ENCODE measurements at places on chromosomes 12 and 14.

DNA sequence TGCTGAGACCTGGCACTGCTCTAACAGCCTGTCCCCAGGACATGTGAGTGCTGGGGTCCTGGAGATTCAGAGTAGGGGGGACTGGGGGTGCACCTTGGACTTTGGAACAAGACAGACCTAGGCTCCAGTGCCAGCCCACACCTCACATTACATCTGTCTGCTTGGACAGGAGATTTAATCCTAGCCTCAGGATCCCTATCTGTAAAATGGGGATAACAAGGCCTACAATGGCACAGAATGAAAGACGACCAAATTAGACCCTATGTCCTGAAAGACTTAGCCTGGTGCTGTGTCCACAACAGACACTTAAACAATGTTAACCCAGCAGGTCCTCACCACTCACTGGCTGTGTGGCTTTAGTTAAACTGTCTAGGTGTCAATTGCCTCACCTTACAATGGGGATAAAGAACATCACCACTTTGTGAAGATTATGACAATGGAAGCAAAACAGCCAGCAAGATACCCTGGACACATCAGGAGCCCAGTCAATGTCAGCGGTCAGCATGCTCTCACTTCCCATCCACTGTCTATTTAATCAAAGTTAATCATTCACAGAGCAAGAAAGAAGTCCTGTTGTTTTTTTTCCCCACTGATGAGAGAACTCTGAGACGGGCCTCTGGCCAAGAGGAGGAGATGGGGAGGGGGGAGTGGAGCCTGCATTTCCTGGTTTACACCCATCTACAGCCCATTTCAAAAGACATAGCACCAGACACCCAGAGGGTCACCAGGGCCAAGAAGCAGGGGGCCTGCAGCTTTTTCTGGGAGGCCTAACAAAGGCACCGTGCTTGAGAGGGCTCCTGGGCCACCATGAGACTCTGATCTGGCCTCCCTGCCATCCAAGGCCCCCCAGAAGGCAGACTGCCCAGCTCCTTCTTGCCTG is 40.6 kb downstream of the ACTN1 start:
- no peak for DNase-seq

- no peak for DNase-seq
Observed at GRCh38 chr12:47941475-47941780, 22.0 kb upstream of the TMEM106C start.

GRCh38 chr12:43786899-43787693 is 19.0 kb downstream of the TWF1 start:
- no peak for DNase-seq

GRCh38 chr14:103733651-103734050 is 18.0 kb downstream of the ZFYVE21 start:
- no peak for DNase-seq

GRCh38 chr12:16756833-16757555 is 151.0 kb upstream of the LMO3 start:
- no peak for DNase-seq

DNA sequence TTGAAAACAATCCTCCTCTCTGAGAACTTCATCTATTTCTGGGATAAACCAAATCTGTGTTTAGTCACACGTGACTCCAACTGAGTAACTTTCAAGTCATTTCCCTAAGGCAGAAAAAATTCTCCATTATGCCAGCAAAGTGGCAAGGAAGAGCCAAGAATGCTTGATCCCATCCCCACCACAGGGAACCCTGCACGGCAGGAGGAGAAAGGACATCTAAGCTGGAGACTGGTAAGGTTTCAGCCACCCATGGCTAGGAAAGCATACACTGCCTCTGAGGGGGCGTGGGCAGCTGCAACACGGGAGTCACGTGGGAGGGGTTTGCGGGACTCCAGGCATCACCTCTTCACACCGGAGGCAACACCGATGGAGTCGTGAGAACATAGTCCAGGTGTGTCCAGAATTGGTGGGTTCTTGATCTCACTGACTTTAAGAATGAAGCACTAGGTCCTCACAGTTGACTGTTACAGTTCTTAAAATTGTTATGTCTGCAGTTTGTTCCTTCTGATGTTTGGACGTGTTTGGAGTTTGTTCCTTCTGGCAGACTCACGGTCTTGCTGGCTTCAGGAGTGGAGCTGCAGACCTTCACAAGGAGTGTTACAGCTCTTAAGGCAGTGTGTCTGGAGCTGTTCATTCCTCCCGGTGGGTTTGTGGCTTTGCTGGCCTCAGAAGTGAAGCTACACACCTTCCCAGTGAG is 2.7 kb upstream of the SIVA1 start:
- no peak for DNase-seq

GRCh38 chr14:35234012-35234805 is 58.0 kb upstream of the PSMA6 start:
- no peak for DNase-seq

GRCh38 chr12:101830367-101831325 is at the start of gene GNPTAB:
GNPTAB (minus strand) TSS chr12:101830959; CDS start chr12:101830675, 284 bp downstream.
- DNase-seq: peak; percentile 95

DNA sequence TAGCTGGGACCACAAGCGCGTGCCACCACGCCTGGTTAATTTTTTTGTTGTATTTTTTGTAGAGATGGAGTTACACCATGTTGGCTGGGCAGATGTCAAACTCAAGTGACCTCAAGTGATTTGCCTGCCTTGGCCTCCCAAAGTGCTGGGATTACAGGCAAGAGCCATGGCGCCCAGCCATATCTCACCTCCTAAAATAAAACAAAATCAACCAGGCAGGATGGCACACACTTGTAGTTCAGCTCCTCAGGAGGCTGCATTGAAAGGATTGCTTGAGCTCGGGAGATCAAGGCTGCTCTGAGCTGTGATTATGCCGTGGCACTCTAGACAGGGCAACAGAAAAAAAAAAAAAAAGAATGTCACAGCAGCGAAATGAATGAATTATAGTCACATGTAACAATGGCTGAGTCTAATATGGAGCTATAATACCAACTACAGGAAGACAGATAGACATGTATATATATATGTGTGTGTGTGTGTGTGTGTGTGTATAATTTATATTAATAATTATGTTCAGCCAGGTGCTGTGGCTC is 19.3 kb upstream of the TMEM120B start:
- DNase-seq: no peak

DNA sequence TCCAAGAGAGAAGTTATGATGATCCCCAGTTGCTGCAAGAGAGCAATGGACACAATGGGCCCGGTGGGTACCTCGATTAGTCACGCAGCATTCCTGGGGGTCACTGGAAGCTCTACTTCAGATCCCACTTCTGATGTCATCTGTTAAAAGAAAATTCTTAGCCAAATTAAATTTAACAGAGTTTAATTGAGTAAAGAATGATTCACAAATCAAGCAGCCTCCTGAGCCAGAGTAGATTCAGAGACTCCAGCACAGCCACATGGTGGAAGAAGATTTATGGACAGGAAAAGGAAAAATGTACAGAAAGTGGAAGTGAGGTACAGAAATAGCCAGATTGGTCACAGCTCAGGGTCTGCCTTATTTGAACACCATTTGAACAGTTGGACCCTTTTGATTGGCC is 107.5 kb downstream of the SPTSSA start:
- DNase-seq: no peak

DNA sequence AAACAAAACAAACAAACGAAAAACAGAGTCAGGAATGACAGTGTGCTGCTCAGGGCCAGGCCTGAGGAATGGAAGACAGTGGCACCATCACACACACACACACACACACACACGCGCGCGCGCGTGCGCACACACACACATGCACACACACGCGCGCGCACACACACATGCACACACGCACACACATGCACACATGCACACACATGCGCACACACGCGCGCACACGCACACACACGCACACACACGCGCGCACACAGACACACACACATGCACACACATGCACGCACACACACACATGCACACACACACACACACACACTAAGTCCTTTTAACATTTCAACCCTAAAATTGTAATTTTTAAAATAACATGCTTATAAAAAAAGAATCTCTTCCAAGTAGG is 13.2 kb upstream of the MARK3 start:
- no peak for DNase-seq

All from stimulated activated CD4-positive, alpha-beta T cell treated with anti-CD3 and anti-CD28 coated beads, Interleukin-2, amount 100 ng/mL, for 48 hours (primary cell).